Activated T-helper 9 cell treated with anti-CD3 and anti-CD28 coated beads, Interleukin-2, amount 50 U/mL, for 16 hours (primary cell): ENCODE measurements at places on chromosomes 4 and X.
A peak's percentile ranks its signal among the peaks of the same experiment; 100 is the strongest.

DNA sequence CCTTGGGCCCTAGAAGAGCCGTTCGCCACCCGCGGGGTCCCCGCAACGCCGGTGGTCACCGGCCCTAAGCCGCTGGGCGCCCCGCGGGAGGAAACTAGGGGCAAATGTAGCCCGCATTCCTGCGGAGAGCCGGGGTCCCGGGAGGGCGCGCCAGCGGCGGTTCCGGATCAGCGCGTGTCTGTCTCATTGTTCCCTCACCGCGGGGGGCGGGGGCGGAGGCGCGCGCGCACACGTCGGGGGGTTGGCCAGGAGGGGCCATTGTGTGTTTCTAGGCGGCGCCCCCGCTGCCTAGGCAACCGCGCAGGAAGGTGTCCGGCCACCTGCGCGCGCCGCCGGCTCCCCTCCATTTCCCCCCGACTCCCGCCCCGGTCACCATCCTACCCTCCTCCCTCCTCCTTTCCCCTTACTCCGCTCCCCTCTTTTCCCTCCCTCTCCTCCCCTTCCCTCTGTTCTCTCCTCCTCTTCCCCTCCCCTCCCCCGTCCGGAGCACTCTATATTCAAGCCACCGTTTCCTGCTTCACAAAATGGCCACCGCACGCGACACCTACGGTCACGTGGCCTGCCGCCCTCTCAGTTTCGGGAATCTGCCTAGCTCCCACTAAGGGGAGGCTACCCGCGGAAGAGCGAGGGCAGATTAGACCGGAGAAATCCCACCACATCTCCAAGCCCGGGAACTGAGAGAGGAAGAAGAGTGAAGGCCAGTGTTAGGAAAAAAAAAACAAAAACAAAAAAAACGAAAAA lies 789 bp upstream of the DDX3X start:
- peak; percentile 92 for DNase-seq

DNA sequence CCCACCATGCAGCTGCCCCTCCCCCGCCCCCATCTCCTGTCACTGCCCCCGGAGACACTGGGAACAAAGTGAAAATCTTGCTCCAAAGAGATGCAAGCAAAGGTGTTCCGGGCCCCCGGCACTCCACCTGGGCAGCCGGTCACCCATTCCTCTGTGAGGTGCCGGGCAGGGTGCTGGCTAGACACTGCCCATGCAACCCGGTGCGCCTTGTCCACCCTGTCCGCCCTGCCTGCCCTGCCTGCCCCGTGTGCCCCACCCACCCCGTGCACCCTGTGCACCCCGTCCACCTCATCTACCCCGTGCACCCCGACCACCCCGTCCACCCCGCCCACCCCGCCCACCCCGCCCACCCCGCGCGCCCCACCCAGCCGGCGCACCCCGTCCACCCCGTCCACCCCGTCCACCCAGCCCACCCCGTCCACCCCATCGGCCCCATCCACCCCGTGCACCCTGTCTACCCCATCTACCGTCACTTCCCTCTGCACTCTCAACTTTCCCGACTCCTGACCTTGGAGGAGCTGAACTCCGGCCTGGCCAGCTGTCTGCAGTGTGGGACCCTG lies 31.9 kb upstream of the FGFR3 start:
- no peak for DNase-seq

DNA sequence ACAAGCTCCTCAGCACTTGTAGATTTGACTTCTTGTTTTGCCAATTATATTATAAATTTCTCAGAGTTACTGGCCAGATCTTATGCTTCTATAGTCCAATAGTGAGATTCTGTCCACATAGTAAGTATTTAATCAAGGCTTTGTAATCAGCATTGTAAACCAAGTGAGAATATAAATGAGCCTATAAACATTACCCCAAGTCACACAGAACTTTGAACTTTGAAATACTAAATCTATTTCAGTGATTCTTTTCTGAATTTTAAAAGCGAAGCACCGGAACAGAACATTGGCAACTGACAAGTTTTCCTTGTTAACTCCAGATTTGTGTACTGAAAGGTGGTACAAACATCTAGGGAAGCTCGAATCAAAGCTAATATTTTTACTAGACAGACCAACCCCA lies 37.2 kb downstream of the PPM1K start:
- DNase-seq: no peak

DNA sequence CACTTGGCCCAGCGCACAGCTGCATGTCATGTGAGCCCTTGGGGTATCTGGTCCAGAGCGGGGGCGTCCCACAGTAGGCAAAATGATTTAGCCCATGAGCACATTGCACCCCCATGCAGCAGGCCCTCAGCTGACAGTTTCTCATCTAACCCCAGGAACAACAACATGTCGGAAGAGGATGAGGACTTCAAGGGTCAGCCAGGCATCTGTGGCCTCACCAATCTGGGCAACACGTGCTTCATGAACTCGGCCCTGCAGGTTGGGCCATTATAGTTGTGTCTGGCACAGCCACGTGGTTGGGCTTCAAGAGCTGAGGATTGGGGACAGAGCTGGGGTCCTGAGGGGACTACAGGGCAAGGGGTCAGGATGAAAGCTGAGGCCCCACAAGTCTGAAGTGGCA lies 7.8 kb downstream of the USP11 start:
- DNase-seq: no peak

- no peak for DNase-seq
Measured at GRCh38 chrX:14050709-14051108, 21.0 kb upstream of the GEMIN8 start.

DNA sequence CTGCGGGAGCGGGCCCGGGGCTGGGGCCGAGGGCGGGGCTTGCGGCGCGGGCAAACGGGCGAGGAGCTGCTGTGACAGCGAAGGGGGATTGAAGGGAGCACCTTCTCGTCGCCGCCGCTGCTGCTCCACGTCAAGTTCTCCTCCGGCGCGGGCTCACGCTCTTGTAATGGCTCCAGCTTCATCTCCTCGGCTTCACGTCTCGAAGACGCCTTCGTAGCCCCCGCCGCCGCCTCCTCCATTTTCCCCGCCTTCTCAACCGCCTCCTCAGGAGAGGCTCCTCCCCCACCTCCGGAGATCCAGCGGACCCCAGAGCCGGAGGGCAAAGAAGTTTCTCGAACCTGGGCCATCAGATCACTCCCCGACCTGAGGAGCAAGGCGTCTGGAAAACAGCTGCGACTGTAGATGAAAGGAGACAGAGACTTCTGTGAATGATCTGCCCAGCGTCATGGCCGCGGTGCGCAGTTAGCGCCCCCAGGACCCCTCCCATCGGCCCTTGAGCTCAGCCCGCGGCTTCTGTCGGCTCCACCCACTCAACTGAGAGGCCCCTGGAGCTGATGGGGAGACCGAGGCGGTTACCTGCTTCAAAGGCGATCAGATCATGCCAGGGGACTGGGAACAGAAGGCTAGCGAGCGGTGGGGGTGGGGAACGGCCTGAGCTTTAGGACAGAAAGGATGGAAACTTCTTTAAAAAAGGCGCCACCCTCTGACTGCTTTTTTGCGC lies 895 bp downstream of the USP51 start:
- DNase-seq: peak; percentile 31

DNA sequence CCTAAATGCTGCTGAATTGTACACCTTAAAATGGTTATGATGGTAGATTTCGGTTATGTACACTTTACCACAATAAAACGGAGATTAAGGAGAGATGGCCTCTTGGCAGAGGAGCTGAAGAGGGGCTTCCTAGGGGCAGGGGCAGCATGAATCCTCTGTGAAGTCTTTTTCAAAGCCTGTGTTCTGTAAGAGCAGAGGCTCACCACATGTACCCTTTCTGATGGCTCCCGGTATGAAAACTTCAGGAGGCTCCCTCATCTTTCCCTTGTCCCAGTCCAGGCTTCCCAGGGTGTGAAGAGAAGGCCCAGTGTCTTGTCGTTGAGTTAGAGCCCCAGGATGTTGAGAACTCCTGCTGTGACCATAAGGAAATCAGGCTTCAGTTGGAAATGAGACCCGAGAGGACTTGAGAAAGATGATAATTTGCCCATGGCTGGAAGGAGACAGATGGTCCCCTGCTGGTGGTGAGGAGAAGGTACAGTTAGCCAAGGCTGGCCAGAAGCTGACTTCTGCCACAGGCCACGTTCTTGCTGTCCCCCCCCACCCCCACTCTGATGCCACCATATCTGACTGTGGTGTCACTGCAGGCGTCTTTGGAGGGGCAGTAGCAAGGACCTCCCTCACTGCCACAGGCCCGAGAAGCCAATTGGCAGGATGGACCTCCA lies 31.8 kb upstream of the MTM1 start:
- DNase-seq: no peak

GRCh38 chr4:132540268-132540667 lies 608.8 kb upstream of the PCDH10 start:
- DNase-seq: no peak

DNA sequence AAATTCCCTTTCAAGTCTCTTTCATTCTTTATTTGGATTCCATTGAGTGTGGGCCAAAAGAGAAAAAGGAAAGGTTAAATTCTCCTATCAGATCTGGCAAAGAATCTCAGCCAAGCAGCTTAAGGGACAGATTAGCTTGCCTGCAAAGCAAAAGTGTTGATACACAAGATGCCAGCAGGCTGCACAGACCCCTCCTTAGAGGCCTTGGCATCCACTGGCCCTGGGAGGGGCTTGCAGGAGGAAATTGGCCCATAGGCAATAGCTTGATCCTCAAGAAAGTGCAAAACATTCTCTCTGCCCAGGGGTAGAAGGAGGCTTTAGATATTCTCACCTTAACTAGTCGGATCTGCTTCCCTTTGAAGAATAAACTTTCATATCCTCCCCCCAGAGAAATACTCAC lies 300.4 kb upstream of the CPEB2 start:
- no peak for DNase-seq

GRCh38 chr4:147596981-147597380 lies 20.2 kb upstream of the TMEM184C start:
- DNase-seq: no peak

GRCh38 chr4:112706840-112707207 lies 69.9 kb downstream of the LARP7 start:
- DNase-seq: no peak

GRCh38 chr4:2255501-2256155 lies 6.3 kb downstream of the MXD4 start:
- no peak for DNase-seq

- DNase-seq: no peak
Measured at GRCh38 chrX:151153086-151153485, 23.3 kb upstream of the GPR50 start.

GRCh38 chr4:77197831-77198230 lies 40.8 kb downstream of the CCNG2 start:
- DNase-seq: no peak

- DNase-seq: no peak
Measured at GRCh38 chr4:25817059-25817681, 45.6 kb downstream of the SEL1L3 start.

- DNase-seq: no peak
Measured at GRCh38 chrX:145751943-145752342, 65.7 kb upstream of the SLITRK2 start.

DNA sequence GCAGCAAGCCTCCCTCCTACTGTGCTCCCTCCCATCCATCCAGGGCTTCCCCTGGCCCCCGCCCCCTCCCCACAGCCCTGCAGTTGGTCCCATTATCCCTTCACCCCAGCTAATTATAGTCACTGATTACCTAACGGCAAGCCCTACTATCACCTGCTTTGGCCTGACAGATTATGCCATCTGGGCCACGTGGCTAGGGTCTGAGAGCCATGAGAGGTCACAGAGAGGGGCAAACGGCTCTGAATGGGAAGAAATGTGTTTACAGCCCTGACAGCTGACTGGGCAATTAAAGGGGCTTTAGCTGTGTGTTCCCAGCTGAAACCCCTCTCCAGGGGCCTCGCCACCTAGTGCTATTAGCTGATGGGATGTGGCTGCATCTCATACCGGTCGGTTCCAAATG lies 134.4 kb upstream of the CPEB2 start:
- no peak for DNase-seq

- no peak for DNase-seq
Measured at GRCh38 chr4:141922236-141922635, 285.9 kb downstream of the IL15 start.

DNA sequence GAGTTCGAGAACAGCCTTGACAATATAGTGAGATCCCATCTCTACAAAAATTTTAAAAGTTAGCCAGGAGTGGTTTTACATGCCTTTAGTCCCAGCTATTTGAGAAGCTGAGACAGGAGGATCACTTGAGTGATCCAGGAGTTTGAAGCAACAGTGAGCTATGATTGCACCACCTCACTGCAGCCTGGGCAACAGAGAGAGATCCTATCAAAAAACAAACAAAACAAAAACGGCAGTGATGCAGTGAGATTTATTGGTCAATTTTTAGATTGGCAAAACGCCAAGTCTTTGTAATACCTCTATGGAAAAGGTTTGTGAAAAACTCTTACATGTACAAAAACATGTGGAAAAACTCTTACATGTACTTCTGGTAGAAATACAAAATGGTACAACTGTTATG lies 91.3 kb downstream of the PTPN13 start:
- no peak for DNase-seq

DNA sequence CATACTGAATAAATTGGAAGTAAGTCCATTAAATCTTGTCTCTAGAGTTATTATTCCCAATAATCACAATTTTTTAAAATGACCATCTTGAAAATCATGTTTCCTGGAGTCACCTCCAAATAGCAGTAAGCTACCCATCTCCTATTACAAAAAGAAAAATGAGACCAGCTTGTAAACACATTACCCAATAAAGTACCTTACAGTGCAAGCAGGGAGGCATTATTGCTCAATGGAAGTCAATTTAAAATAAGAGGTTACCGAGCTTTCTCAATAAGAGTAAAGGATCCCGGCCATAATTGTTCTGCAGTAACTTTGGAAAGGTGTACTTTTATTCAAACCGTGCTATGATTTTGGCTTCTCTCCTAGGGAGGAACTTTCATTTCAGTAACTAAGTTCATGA lies 78.0 kb downstream of the DMD start:
- no peak for DNase-seq

GRCh38 chr4:65798498-65799127 lies 128.3 kb upstream of the EPHA5 start:
- DNase-seq: no peak

GRCh38 chrX:72584163-72584562 lies 11.5 kb upstream of the HDAC8 start:
- DNase-seq: no peak

DNA sequence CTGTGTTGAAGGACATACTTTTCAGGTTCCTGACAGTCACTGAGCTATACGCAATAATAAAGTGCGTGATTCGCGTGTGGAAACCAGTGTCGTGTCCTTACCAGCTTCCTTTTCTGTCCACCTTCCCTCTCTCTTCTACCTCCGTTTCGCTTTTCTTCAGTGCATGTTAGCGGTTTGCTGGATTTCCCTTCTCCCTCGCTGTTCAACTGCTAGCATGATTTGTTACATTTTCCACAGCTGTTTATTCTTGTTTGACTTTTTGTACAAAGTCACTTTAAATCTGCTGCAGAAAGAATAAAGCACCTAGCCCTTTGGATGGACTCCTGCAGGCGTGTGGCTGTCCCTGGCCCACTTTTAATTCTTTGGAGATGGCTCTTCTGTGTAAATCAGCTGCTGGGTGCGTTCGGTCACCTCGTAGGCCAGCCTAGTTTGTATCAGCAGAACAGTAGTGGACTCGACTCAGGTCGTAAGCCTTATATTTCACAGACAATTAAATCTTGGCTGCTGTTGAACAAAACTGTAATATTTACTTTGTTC lies 8.9 kb upstream of the HAND2 start:
- DNase-seq: no peak

DNA sequence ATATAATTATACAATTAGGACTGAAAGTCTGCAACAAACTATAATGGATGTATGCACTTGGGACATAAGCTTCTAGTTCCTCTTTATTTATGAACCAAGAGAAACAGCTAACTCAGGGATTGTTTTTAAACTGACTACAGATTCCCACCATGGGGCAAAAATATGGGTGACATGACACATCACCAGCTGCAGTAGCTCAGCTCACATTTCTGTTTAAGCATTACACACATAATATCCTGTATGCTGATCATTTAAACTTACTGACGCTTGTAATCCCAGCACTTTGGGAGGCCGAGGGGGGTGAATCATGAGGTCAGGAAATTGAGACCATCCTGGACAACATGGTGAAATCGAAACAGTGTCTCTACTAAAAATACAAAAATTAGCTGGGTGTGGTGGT lies 11.5 kb downstream of the FGB start:
- no peak for DNase-seq
